Caco-2 (cell line): ENCODE measurements at places on chromosomes 13 and 19. TPM values are rescaled to one million over a fixed set of nuclear protein-coding genes. Genes with fewer than 3 reads are reported as not detected.

The DHPS gene
- 76.3 and 76.4 TPM in 2 replicates for total RNA-seq

The CHAF1A gene
- 53.9 and 63.1 TPM in 2 replicates for total RNA-seq

GRCh38 chr13:28485551-28485950 lies 9.4 kb downstream of the FLT1 start:
- H3K4me3 ChIP-seq, result no peak overlapping the region
- peaks cover 1% of the 10 kb centered on the region; the same call in 1 of the 2 replicates for H3K27me3 ChIP-seq
- no peak overlapping the region for H3K27ac ChIP-seq
- DNase-seq, result no peak
- H3K36me3 ChIP-seq, result no peaks in the 10 kb centered on the region
- H3K4me1 ChIP-seq, result no peaks in the 10 kb centered on the region

GRCh38 chr19:41325640-41325946 lies 15.6 kb downstream of the CCDC97 start:
- no peaks in the 10 kb centered on the region for H3K27me3 ChIP-seq
- no peak overlapping the region for H3K27ac ChIP-seq
- peaks cover 4% of the 10 kb centered on the region; the same call in 1 of the 2 replicates for H3K36me3 ChIP-seq
- H3K4me3 ChIP-seq, result no peak overlapping the region
- peaks cover 43% of the 10 kb centered on the region for H3K4me1 ChIP-seq
- no peak for DNase-seq

DNA sequence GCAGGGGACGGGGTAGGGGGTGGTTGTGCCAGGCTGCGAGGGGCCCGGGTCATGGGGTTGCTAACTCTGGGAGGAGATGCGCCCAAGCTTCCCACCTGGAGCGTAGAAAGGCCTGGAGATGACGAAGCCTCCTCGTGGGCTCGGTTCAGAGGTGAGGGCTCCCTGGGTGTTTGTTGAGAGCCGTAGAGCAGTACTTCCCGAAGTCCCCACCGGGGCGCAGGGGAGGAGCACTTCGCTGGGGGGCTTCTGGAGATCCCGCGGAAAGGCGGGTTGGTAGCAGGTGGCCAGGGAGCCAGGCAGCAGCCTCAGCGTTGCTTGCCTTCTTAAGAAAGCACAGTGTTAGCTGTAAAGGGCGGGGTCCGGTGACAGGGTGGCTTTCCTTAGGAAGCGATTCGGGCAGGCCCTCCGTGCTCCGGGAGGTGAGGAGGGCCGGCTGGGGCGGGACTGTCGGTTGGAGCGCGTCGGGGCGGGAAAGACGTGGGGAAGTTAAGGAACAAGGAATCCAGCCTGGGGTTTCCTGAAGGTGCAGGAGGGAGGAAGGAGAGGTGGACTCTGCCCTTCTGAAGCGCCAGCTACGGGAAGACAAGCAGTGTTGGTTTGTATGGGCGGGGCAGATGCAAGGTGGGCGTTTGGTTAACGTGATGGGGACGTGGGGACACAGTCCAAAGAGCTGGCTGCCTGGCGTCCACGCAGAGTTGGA lies 3.3 kb downstream of the VSTM2B start:
- no peak overlapping the region for H3K27ac ChIP-seq
- H3K4me1 ChIP-seq, result no peaks in the 10 kb centered on the region
- DNase-seq, result no peak
- H3K27me3 ChIP-seq, result no peaks in the 10 kb centered on the region

DNA sequence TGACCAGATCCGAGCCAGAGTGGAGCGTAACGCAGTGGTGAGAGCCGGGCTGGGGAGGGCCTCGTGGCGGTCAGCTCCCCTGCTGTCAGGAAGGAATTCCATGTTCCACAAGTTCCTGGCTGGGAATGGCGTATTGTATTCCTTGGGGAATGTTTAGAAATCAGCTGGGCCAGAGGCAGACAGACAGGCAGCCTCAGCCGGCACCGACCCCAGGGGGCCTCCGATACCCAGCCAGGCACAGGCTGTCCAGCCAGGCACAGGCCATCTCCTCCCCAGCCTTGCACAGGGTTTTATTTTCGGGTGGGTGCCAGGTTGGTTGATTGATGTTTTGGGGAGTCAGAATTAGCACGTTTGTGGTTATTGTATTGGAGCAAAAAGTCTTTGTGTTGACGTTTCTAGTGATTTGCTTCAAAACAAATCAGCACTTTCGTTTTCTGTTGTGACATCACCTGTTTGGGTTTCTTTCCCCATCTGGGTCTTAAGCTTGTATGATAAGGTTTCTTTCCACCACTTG lies 126.6 kb upstream of the MCF2L start:
- H3K27ac ChIP-seq, result no peak overlapping the region
- peaks cover 2% of the 10 kb centered on the region; the same call in 1 of the 2 replicates for H3K36me3 ChIP-seq
- H3K27me3 ChIP-seq, result no peaks in the 10 kb centered on the region

DNA sequence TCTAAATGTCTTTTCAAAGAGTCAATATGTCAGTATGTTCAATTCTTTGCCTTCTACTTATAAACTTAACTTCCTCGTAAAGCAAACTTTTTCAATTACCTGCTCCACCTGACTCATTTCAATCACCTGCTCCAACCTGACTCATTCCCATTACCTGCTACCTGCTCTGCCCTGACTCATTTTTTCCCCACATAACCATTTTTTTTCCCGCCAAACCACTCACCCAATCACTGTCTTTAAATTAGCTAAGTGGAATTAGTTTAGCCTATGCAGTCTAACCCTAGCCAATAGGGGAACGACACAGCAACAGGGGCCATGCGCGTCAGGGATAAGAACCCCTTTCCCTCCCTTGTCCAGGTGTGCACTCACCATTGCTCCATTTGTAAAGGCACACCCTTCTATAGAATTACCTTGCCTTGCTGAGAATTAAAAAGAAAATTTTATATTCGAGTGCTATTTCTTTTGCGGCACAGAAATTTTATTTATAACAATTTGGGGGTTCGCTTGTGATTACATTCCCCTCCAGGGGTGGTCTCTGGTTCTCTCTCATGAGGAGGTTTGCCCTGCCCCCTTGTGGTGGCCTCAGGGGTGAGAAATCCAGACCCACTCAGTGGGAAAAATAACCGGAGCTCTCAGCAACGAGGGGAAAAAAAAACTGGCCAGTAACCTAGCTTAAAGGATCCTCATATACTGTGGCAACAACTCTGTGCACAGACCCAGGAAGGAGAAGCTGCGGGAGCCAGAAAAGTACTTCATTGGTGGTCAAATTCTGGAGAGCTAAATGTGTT lies 193.1 kb downstream of the ZNF486 start:
- no peaks in the 10 kb centered on the region for H3K27me3 ChIP-seq
- H3K4me1 ChIP-seq, result no peaks in the 10 kb centered on the region

GRCh38 chr19:28710278-28710677 lies 502.7 kb downstream of the UQCRFS1 start:
- no peaks in the 10 kb centered on the region for H3K36me3 ChIP-seq
- DNase-seq, result peak; percentile 54
- H3K4me3 ChIP-seq, result no peak overlapping the region
- H3K4me1 ChIP-seq, result no peaks in the 10 kb centered on the region
- no peak overlapping the region for H3K27ac ChIP-seq

- H3K27ac ChIP-seq, result peak overlapping the region; percentile 90
- peaks cover 30% of the 10 kb centered on the region for H3K4me1 ChIP-seq
- H3K36me3 ChIP-seq, result peaks cover 4% of the 10 kb centered on the region; the same call in 1 of the 2 replicates
Measured at GRCh38 chr19:39409208-39410016, 2.8 kb downstream of the ZFP36 start.
